ENCODE measurements at places on chromosomes 7 and 10.
A peak's percentile ranks its signal among the peaks of the same experiment; 100 is the strongest.

DNA sequence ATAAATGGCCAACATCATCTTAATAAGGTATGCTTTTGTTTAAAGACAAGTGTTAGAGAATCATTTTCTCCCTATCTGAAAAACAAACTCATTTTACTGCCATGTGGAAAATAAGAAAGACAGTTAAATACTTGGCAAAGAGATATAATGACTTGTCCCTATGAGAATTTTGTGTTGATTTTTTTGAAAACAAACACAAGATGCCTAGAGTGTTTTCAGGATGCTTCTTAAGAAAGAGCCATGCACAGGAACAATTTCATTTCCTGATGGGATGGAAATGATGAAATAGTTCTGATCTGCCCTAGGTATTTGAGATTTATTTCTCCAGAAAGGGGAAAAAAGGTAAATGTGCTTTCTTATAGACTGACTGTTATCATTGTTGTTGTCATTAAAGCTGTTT is 237.5 kb upstream of the GNAI1 start:
- DNase-seq, result no peak

DNA sequence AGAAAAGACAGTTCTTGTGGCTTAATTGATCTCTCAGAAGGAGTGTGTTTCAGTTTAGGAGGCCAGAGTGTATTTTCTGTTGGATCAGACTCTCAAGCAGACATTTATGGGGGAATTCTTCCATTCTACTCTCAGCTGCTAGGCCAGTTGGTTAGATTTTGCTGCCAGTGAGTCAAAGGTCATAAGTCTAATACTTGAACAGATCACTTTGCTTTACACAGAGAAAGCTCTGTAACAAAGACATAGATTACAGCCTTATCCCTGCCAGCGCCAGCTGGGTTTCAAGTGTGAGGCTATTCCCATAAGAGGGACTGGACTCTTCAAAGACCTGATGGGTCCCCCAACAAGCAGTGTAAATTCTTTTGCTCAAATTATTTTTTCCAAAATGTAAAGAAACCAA is 145.6 kb upstream of the SEMA3C start:
- no peak for DNase-seq

DNA sequence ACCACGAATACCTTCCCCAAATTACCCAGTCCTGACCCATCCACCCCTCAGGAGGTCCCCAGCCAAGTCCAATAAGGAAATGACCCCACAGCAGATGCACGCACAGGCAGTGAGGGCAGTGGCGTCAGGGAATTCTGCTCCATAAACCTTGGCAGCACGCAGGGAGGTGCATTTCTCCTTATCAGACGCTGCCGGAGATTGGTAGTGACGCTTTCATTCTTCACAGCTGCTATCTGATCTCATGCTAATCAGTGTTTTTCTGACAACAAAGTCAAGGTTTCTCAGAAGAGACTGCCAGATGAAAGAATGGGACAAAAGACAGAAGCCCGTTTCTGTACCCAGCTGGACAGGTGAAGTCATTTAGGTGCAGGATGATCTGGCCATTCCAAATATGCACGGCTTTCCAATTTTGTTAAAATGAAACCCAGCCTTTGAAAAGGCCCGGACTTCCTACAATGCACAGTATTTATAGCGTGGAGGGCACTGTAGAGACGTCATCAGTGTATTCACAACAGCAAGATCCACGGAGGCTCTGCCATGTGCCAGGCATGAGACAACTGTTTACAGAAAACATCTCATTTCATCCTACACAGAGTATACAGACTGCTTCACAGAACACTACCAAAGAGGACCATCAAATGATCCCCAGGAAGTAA is 35.3 kb downstream of the DIP2C start:
- no peak for DNase-seq

GRCh38 chr10:98259606-98260315 is 8.2 kb downstream of the LOXL4 start:
- DNase-seq, result no peak

DNA sequence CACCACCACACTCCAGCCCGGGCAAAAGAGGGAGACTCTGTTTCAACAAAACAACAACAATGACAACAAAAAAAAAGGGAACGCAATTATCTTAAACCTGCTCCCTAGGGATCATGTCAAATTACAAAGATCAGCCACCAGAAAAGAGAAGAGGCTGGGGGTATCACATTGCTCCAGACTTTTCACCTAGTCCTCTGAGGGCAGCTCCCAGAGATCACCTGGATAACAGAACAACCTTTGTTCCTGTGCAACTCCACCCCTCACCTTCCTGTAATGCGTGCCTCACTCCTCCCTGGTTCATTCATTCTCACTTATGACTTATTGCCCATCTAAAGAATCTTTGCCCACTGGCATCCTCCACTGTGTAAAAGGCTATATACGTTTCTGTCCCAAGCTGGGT is 31.8 kb downstream of the SVOPL start:
- no peak for DNase-seq

GRCh38 chr10:108545921-108546320 is 1377.4 kb downstream of the XPNPEP1 start:
- DNase-seq, result no peak

- DNase-seq, result no peak
These were observed 12.0 kb downstream of the PIP4K2A start for GRCh38 chr10:22702348-22702747.

- peak; percentile 43 for DNase-seq
These were observed 27.9 kb upstream of the ASCC1 start for GRCh38 chr10:72243822-72244437.

DNA sequence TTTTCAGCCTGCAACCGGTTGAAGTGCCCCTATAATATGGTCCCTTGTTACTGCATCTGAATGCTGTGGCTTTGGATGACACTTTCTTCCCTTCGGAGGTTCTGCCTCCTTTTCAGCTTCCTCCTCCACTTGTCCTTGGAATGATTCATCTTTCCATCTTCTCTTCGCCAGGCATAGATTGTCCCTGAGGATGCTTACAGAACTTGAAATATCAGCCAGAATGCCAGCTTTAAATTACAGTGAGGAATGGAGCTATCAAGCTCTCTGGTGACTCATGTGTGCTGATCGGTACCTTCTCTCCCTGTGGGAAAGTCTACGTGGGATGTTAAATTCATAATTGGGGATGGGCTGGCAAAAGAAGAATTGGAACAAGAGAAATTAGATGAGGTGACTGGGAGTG is 45.9 kb upstream of the PDK4 start:
- no peak for DNase-seq

GRCh38 chr10:34995925-34996324 is 94.2 kb downstream of the CUL2 start:
- no peak for DNase-seq

DNA sequence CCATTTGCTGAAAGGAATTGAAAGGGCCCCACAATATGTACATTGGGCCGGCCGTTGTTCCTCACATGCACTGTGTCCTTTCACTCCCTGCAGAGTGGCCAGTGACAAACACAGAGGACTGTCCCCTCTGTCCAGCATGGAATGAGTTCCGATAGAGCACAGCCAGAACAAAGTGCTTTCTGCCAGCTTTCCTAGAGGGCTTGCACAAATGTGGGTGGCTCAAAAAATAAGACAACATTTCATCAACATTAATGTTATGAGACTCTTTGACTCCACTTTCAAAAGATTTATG is 2.4 kb downstream of the PKD2L1 start:
- DNase-seq, result no peak

DNA sequence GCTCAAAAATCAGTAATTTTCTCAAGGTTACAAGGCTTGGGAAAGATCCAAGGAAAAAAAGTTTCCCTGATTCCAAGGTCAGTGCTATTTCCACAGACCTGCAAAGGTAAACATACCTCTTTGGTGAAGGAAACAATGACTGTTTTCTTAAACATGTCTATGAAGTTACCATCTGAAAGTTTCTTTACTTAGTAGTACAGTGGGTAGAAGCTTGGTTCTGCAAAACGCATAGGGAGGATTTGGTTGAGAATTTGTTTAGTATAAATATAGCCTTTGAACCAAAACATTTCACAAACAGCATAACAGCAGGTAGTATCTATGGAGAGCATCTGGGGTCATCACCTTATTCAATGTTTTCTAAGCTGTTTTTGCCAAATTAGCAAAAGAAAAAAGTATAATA is 169.6 kb downstream of the CCSER2 start:
- DNase-seq, result no peak

DNA sequence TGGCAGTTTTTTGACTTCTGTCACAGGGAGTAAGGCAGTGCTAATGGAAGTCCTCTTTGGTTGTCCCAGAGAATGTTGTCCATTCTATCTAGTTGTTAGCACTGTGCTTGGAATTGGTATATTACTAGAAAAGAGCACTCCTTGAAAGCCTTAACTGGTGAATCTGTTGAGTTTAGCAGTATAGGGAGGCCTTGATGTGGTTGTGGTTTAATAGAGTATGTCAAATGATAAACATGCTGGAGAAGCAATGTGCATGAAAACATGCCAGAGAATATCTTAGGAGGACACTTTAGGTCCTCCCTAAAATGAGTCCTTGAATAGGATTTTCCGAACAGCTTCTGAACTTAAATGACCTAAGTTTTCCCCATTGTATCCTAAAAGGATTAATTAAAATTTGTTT is 98.6 kb downstream of the BTRC start:
- no peak for DNase-seq

DNA sequence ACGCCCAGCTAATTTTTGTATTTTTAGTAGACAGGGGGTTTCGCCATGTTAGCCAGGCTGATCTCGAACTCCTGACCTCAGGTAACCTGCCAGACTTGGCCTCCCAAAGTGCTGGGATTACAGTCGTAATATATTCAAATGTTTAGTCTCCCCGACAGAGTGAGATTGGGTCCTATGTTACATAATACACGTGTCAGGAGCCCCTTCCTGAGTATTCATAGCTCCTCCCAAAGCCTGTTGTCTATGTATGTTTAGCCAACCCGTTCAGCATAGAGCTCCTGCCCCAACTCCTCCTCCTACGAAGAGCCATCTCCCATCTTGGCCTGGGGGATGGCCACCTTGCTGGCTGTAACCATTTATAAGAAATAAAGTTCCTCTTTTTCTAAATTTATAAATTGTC is 2.7 kb upstream of the PPP2R2D start:
- no peak for DNase-seq

- no peak for DNase-seq
These were observed 154.8 kb downstream of the GRK5 start for GRCh38 chr10:119362122-119362521.

- DNase-seq, result no peak
These were observed 6.7 kb upstream of the IMMP2L start for GRCh38 chr7:111568870-111569462.

DNA sequence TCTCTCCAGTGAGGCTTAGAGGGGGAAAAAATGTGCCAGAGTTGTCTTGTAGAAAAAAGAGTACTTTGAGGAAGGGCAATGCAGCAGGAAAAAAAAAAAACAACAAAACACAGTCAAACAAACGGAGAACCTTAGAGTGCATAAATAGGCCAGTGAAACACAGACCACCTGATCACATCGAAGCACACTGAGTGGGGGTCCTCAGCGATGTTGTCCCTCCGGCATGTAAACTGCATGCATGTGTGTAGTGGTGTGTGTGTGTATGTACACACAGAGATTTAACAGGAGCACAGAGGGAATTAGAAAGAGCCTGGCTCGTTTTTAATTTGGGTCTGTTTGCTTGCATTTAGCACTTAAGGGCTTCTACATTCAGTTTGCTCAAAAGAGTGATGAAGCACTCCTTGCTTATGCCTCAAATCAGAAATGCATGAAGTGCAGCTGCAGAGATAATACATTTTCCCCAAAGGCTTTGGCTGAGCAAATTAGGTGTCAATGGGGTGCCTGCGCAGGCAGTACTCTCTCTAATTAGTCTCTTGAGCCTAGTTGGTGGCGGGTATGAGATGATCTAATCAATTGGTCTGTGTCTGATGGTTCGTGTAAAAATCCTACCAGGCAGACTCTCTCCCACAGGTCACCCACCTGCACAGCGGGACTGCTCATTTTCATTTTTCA is 62.7 kb upstream of the FZD1 start:
- DNase-seq, result no peak

- DNase-seq, result no peak
These were observed 58.4 kb downstream of the CHCHD3 start for GRCh38 chr7:133023370-133024071.

DNA sequence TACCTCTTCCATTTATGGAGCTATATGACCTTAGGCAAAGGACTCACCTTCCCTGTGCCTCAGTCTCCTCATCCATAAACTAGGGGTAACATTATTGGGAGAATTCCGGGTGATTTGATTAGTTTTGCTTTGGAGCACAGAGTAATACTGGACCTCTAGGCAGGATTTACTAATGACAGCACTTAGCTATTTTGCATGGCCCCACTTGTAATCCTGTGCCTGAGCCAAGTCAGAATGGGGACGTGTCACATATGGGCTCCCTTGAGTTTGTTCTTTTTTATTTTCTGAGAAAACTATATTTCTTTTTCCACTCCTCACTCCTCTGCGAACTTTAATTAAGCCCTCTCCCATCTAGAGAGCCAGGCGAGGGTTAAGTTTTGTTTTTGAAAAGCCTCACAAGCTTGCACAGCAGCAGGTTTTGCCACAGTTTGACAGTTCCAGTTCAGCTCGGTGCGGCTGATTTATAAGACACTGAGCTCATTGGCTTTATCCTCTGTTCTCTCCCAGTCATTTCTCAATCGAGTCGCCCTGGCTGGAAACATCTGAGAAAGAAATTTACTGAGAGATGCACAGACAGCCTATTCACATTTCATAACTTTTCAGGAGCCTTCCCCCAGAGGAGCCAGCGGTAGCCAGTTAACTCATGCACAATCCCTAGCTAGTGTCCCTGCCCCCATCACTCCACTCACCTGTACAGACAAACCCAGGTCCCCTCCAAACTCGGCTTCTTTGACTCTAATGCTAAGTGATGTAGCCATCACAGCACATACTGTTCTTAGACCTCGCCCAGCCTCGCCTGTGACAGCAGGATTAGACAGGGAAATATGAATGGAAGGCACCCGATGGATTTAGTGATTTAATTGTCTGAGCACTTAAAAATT is 441.9 kb upstream of the NPVF start:
- DNase-seq, result no peak

DNA sequence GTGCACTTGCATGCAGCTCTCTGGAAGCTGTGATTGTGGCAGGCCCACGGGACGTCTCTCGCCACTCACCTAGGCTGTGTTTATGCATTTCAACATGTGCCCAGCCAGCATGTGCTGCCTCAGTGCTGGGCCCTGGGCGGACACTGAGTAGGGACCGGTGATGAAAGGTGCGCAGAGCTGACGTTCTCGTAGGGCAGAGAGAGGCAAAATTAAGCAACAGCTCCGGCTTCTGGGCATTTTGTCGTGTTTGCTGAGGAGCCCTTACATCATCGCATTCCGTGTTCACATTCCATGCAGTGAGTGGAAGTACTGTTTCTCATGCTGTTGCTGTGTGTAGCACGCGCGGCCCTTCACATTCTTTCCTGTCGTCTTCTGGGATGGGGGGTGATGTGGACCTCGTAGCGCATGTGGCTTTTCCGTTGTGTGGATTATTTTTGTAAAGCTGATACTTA is 50.5 kb downstream of the PRF1 start:
- DNase-seq, result no peak

GRCh38 chr7:99374111-99375064 is at the start of gene ARPC1B:
Gene ARPC1B (plus strand): TSS chr7:99374730. CDS start chr7:99385715, 10,985 bp downstream.
- DNase-seq, result peak; percentile 89

Measured in HEK293T (cell line).